ENCODE measurements at places on chromosomes 3 and 15.

DNA sequence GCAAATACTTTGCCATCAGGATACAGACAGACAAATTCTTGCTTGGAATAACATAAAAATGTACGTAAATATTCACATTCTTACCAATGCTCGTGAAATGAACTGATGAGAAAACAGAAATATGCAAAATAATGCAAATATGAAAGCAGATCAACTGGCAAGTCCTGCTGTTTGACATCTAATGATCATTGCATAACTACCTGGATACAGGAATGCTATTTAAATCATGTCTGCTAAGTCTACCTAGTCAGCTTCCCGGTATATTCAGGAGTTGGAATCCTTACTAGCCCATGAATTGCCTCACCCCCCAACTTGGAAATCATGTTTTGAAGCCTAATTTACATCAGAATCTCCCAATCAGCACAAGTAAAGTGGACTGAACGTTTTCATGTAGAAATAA lies 230.6 kb downstream of the CHL1 start:
- no peak for DNase-seq

- no peak for DNase-seq
Observed at GRCh38 chr15:53457479-53457878, 302.0 kb downstream of the WDR72 start.

- no peak for DNase-seq
Observed at GRCh38 chr3:134694466-134694865, 43.6 kb upstream of the KY start.

- no peak for DNase-seq
Observed at GRCh38 chr3:49813497-49814174, at the start of gene UBA7. UBA7 (minus strand) TSS chr3:49813953; CDS start chr3:49813787, 166 bp downstream.

- no peak for DNase-seq
Observed at GRCh38 chr3:126546549-126547239, 12.0 kb downstream of the C3orf22 start.

DNA sequence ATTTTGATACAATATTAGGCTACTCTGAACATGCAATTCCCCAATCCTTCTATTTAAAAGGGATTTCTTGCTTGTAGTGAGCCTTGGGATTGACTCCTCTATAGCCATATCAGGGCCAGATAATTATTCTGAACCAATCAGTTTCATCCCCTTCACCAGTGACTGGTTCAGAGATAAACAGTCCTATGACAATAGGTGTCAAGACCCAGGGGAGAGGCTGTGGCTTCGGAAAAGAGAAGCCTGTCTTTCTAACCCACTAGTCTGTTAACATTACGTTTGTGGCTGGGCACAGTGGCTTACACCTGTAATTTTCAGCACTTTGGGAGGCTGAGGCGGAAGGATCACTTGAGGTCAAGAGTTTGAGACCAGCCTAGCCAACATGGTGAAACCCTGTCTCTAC lies 6.2 kb upstream of the ISLR2 start:
- DNase-seq, result no peak

GRCh38 chr3:107241217-107241616 lies 136.0 kb upstream of the CCDC54 start:
- DNase-seq, result no peak

DNA sequence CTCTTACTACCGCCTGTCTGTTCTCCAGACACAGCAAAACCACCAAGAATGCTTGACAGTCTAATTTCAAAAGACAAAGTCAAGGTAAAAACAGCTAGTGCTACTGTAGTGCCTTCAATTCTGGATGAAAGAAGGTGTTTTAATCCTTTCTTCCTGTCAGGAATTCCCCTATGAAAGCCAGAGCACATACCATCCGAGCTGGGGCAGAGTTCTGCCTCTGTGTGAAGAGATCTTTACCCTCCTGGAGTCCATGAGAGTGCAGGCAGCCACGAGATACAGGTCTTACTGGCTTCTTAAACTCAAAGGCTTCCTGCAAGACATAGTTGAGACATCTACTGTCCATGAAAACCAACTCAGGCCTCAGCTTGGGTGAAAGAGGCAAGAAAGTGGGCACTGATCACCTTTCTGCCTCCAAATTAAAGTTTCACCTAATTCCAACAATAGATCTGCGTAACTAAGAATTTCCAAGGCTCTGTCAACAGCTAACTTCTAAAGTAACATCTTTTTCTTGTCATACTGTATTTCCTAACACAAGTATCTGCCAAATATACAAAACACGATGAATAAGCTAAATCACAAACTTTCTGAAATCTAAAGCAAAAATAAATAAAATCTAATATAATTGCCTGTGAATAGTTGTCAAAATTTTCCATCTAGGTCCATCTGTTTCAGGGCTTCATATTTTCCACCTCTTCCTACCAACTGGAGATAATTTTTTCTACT lies 7.5 kb downstream of the CDC25A start:
- no peak for DNase-seq

- no peak for DNase-seq
Observed at GRCh38 chr3:3066378-3066777, 43.8 kb downstream of the IL5RA start.

GRCh38 chr3:58528629-58529028 lies 8.4 kb downstream of the ACOX2 start:
- no peak for DNase-seq

- DNase-seq, result no peak
Observed at GRCh38 chr3:9676785-9677184, 26.8 kb upstream of the CPNE9 start.

GRCh38 chr3:151460774-151461450 lies at the start of gene IGSF10:
IGSF10 (minus strand) TSS chr3:151461061; CDS start chr3:151458709, 2,352 bp downstream.
- no peak for DNase-seq

GRCh38 chr3:4848176-4848825 lies 130.9 kb upstream of the BHLHE40 start:
- no peak for DNase-seq

DNA sequence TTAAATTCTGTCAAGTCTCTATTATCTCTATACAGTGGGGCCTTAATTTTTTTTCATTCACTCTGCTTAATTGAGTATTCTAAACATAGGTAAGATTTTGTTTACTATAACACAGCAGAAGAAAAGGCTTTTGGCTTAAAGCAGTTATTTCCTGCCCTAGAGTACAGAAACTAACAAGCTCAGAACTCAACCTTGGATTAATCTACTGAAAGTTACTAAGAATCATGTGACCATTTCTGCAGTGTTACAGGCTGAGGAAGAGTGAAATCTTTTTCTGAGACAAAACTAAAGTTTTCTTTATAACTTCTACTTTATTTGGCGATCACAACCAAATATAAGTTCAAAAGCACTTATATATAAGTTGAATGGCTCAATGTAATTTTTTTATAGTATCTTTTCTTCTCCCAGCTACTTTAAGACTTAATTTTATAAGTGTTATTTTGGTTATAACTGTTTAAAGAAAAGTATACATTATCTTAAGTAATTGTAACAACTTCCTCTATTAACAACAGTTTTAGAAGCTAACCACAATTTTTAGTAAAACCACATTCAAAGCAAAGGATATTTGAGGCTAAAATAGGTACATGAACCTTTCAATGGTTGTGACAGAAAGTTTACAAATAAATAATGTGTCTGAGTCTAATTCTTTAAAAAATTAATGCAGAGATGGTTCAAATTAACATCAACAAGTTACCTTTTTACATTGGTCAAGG lies 240.6 kb upstream of the NAALADL2 start:
- no peak for DNase-seq

DNA sequence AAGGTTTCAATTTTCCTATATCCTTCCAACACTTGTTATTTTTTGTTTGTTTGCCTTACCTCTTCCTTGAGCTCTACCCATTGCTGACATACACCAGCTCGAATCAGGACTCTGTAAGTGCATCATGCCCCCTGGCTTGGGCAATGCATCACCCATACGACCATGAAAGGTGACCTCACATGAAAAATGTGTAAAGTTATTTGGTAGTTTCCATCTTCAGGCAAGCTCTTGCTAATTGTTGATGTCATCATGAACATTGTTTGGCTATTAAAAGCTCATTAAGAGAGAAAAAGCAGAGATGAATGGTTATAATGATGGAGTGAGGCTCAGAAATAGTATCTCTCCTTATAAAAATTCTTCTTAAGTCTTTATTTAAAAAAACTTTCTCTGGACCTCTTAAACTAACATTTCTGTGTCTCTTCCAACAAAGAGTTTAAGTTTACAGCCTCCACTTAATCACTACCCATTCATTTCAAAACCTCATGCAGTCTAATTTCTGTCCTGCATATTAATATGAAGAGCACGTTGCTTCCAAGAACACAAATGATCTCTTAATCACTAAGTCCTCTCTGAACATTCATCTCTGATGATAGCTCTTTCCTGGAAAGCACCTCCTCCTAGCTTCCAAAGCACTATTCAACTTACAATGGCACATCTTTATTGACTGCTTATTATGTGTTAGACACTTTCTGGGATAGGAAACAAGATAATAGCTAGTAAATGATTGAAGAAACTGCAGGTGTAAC lies 236.3 kb downstream of the NFKBIZ start:
- DNase-seq, result no peak
